ENCODE measurements at places on chromosomes 7 and 10. TPM values are rescaled to one million over a fixed set of nuclear protein-coding genes. Genes with fewer than 3 reads are reported as not detected.

HSPA12A gene
- total RNA-seq, result 5.9 TPM

TMEM236 gene
- total RNA-seq, result 0.06 TPM

OIT3 gene
- 0.13 TPM for total RNA-seq

ICA1 gene
- total RNA-seq, result 2.2 TPM

SYNPO2L gene
- total RNA-seq, result under 0.01 TPM

ACTR3C gene
- not detected for total RNA-seq

KLF14 gene
- not detected for total RNA-seq

PSD gene
- 0.26 TPM for total RNA-seq

TDRD1 gene
- total RNA-seq, result 1.9 TPM

RET gene
- total RNA-seq, result not detected

MCM10 gene
- total RNA-seq, result 5.2 TPM

CRTAC1 gene
- not detected for total RNA-seq

ARHGEF5 gene
- total RNA-seq, result 2.0 TPM

UBN2 gene
- total RNA-seq, result 6.4 TPM

SLC29A3 gene
- total RNA-seq, result 0.66 TPM

ZNF239 gene
- total RNA-seq, result 3.4 TPM

PIP gene
- not detected for total RNA-seq

AKR1C8 gene
- not detected for total RNA-seq

OGDHL gene
- 0.26 TPM for total RNA-seq

DKK1 gene
- 103 TPM for total RNA-seq

CTTNBP2 gene
- 1.9 TPM for total RNA-seq

POM121C gene
- total RNA-seq, result 9.1 TPM

CADPS2 gene
- 21.7 TPM for total RNA-seq

MTURN gene
- total RNA-seq, result 17.3 TPM

TMEM273 gene
- total RNA-seq, result 0.37 TPM

GNAI1 gene
- 8.3 TPM for total RNA-seq

FAM25A gene
- not detected for total RNA-seq

SLC39A12 gene
- total RNA-seq, result not detected

ASL gene
- total RNA-seq, result 47.0 TPM

PTPRZ1 gene
- not detected for total RNA-seq

DENND11 gene
- 9.0 TPM for total RNA-seq

GALNT17 gene
- not detected for total RNA-seq
